ENCODE measurements at places on chromosomes 12 and 14.
A peak's percentile ranks its signal among the peaks of the same experiment; 100 is the strongest.

- no peak for DNase-seq
These were observed 11.5 kb downstream of the ISCA2 start for GRCh38 chr14:74504874-74505720.

DNA sequence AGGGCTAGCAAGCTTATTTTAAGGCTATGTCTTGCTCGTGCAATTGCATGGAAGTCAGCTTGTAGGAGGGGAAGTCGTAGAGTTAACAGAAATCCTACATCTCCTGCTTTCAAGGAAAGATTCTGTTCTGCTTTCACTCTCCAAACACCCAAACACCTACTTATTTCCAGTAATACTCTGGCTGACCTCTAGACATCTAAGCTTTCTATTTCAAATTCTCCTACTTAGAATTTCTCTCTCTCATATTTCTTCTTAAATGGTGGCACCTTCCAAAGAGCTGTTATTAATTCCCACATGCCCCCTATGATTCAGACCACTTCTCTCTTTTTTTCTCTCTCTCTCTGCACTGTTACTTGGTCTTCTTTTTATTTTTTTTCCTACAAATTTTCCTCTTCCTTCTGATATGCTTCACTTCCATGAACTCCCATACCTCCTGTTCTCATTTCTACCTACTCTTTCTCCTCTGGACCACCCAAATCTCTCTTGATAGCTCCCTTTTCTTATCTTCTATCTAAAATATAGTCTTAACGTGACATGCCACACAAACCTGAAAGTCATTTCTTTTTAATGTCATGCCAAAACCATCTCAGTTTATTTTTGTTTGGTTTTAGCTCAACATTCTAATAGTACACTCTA is 90.8 kb downstream of the RPS6KA5 start:
- no peak for DNase-seq

GRCh38 chr12:101857043-101857558 is 20.3 kb upstream of the DRAM1 start:
- no peak for DNase-seq

GRCh38 chr12:104682790-104683279 is 226.1 kb downstream of the CHST11 start:
- DNase-seq: no peak

- no peak for DNase-seq
These were observed 23.3 kb downstream of the ZFC3H1 start for GRCh38 chr12:71640316-71640715.

DNA sequence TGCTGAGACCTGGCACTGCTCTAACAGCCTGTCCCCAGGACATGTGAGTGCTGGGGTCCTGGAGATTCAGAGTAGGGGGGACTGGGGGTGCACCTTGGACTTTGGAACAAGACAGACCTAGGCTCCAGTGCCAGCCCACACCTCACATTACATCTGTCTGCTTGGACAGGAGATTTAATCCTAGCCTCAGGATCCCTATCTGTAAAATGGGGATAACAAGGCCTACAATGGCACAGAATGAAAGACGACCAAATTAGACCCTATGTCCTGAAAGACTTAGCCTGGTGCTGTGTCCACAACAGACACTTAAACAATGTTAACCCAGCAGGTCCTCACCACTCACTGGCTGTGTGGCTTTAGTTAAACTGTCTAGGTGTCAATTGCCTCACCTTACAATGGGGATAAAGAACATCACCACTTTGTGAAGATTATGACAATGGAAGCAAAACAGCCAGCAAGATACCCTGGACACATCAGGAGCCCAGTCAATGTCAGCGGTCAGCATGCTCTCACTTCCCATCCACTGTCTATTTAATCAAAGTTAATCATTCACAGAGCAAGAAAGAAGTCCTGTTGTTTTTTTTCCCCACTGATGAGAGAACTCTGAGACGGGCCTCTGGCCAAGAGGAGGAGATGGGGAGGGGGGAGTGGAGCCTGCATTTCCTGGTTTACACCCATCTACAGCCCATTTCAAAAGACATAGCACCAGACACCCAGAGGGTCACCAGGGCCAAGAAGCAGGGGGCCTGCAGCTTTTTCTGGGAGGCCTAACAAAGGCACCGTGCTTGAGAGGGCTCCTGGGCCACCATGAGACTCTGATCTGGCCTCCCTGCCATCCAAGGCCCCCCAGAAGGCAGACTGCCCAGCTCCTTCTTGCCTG is 40.6 kb downstream of the ACTN1 start:
- no peak for DNase-seq

- no peak for DNase-seq
These were observed 122.2 kb downstream of the NCOR2 start for GRCh38 chr12:124445121-124445718.

- DNase-seq: peak; percentile 70
These were observed 32.2 kb upstream of the GNG2 start for GRCh38 chr14:51828017-51828797.

DNA sequence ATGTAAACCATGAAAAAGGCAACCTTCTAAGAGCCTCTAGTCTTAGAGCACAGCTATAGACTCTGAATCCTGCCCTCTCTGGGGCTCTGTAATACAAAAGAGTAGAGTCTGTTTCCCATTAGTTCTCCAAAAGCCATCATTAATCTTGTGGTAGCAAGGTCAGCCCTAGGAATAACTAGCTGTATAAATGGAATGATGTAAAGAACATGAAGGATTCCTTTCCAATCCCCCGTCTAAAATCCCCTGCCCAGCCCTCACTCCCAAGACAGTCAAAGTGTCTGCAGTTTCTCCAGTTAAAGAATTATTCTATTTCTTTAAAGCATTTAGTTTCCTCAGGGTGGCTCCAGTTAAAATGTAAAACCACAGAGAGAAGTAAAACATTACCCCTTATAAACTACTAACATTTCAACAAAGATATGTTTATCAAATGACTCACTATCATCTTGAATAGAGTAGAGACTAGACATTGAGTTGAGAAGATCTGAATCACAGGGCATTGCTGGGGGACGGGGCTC is 104.2 kb downstream of the ST8SIA1 start:
- DNase-seq: no peak

DNA sequence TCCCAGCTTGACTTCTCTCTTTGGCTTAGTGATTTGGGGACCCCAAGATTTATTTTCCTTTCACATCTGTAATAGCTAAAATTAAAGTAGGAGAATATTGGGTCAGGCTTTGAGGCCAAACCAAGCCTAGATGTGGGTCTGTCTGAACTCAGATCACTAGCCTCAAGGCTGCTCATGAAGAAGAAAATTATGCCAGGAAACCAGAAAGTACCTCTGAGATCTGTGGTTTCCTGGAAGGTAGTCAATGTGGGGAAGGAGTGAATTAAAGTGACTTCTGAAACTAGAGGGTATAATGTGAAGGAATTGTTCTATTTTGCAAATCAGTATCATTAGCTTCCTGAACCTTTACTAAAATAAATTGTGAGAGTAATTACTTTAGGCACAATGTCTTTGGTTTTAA is 13.4 kb upstream of the CLEC12A start:
- DNase-seq: no peak

GRCh38 chr14:92534932-92535643 is 21.5 kb downstream of the RIN3 start:
- peak; percentile 65 for DNase-seq

- peak; percentile 52 for DNase-seq
These were observed 830 bp downstream of the PPP4R3A start for GRCh38 chr14:91509083-91509877.

DNA sequence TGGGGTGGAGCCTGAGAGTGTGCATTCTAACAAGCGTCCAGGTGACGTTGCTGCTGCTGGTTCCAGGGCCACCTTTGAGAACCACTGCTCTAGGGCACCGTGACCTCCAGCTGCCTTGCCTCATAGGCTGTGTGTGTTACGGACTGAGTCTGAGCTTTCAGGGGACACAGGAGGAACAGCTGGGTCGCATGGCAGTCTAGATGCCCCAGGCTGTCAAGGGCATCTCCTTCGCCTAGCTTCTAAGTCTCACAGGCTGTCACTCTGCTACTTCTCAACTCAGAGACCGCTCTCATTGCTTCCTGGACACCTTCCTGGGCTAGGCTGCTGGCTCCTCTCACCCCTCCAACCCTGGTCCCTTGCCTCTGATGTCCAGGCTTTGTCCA is 965 bp downstream of the KRT73 start:
- no peak for DNase-seq

DNA sequence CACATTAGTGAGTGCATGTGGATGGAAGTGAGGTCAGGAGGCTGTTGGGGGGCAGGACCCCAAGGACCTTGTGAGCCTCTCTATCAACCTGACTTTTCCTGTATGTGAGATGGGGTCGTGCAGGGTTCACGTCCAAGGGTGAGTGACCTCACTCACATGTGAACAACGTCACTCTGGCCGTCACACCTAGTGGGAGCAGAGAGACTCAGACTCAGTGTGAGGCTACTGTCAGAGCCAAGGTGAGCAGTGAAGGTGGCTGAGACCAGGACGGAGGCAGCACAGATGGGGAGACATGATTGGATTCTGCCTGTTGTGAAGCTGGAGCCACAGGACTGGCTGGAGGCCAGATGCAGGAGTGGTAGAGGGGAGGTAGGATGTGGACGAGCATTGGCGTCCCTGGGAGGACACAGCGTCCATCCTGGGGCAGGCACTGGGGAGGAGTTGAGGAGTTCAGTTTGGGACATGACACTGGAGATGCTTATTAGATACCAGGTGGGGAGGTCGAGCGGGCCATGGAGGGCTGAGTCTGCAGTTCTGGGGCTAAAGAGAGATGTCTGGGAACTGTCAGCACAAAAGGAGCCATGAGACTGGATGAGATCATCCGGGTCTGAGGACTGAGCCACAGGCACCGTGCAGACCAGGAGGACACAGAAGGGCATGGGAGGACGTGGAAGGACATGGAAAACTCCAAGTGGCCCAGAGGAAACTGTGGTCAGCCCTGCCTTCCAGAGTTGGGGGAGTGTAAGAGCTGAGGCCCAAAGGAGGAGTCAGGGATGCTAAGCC is 92.8 kb downstream of the LGMN start:
- no peak for DNase-seq

GRCh38 chr12:3473171-3473570 is 17.8 kb upstream of the PRMT8 start:
- no peak for DNase-seq

DNA sequence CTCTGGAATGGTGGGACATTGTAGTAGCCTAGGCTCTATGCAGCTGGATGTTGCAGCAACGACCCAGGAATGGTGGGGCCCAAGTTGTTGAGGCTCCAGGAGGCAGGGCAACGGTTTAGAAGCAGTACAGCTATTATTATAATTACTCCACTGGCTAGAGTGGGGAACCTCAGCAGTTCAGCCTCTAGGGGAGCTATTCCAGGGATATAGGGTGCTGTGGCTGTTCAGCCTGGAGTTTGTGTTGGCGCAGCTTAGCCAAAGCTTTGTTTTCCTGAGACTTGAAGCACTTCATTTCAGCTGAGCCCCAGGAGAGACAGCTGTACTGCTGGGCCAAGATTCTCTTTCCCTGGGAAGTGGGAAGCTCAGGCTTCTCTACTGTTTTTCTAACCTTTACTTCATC is 1023.0 kb upstream of the ATXN7L3B start:
- DNase-seq: no peak

GRCh38 chr14:95471016-95471415 is 45.4 kb downstream of the SYNE3 start:
- no peak for DNase-seq

GRCh38 chr12:76820888-76821482 is 57.1 kb downstream of the ZDHHC17 start:
- DNase-seq: peak; percentile 27

DNA sequence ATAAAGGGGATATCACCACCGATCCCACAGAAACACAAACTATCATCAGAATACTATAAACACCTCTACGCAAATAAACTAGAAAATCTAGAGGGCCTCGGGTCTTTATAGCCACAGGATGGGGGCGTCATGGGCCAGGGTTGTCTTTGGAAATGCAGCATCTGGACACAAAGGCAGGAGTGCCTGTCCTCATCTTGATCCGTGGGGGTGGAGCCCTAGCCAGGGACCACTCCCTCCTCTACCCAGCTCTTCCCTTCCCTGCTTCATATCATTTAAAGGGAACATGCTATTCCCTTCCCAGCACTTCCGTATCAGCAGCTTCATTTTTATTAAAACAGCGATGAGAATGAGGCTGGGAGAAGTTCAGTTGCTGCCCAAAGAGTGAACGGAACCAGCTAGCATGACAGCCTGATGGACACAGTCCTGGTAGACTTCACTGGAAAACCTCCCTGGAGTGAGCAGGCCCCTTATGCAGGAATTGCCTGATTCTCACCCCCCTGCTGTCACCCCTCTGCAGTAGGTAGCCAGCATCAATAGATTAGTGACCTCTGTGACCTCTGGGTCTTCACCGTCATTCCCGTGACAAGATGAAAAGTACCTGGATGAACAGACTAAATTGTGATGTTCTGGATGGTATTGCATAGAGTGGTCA is 251.4 kb upstream of the RGS6 start:
- DNase-seq: no peak

- peak; percentile 79 for DNase-seq
These were observed 7.5 kb downstream of the VTI1B start for GRCh38 chr14:67666750-67667449.

GRCh38 chr12:114670291-114670980 is 13.5 kb downstream of the TBX3 start:
- no peak for DNase-seq

DNA sequence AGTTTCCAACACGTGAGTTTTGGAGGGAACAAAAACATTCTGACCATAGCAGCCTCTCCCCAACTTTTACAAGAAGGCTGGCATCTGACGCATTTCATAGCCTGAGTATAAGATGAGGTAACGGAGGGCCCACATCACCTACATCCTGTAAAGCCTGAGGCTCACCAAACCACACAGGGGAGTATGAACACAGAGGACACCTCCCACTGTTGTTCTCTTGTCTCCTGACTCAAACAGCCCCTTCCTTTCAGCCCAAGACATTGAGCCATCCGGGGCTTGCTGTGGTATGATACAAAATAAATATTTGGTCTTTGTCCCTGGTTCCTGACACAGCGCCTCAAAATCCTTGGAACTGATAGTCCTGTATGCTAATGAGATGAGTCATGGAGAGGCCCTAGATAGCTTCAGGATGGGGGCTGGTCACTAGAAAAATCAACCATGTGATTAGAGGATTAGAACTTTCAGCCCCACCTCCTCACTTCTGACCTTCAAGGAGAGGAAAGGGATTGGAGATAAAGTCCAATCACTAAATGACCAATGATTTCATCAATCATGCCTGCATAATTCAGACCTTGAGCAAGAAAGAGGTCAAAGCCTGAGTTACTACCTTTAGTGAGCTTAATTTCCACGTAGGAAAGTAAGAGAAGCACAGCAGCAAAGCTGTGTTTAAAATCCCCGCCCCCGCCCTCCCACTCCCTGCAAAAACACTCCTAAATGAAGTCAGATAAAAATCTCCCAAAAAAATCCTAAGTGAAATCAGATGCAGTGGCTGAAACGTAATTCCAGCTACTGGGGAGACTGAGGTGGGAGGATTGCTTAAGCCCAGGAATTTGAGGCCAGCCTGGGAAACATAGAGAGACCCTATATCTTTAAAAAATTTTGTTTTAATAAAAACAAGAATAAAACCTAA is 236.4 kb downstream of the PCNX1 start:
- DNase-seq: no peak

GRCh38 chr12:131357920-131358319 is 353.0 kb upstream of the SFSWAP start:
- peak; percentile 62 for DNase-seq
